Activated T-helper 1 cell treated with Interleukin-2 at 50 U/mL for 16 hours (primary cell): ENCODE measurements at places on chromosomes 2 and 18.
A peak's percentile ranks its signal among the peaks of the same experiment; 100 is the strongest.

DNA sequence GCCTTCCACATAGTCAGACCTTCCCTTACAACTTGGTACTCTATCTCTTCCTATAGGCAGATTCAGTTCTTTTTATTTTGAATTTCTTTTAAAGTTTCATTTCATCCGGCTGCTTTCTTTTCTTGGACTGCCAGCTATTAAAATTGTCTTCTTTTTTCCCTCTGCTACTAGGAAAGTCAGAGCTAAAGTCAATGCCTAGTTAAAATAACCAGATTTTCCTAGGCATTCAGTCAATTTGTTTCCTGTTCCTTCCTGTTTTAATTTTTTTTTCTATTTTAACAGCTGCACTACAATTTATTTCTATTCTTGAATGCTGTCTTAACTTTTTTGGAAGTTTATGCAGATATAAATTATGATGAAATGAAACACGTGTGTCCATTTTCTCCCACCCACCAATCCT, 84.8 kb downstream of the EVA1A start:
- no peak for DNase-seq

DNA sequence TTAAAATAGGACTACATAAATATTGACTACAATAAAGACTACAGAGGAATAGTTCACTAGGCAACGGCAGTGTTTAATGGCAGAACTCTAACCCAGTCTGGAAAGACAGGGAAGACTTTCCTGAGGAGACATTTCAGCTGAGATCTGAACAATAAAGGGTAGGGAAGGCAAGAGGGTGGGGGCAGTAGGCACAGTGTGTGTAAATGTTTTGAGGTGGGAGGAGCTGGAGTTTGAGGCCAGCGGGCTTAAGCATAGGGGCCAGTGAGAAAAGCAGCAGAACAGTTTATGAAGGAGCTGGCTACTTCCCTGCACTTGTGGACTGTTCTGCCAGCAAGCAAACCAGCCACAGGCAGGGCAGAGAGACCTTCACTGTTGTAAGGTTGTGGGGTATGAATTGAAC, 76.6 kb upstream of the UGP2 start:
- no peak for DNase-seq

DNA sequence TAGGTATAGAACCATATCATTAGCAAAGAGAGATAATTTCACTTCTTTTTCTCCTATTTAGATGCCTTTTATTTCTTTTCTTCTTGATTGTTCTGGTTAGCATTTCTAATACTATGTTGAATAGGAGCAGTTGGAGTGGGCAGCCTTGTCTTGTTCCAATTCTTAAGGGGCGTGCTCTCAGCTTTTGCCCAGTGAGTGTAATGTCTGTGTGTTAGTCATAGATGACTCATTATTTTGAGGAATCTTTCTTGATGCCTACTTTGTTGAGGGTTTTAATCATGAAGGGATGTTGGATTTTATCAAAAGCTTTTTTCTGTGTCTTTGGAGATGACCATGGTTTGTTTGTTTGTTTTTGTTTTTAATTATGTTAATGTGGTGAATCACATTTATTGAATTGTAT, 1453.1 kb upstream of the SLC39A10 start:
- no peak for DNase-seq

DNA sequence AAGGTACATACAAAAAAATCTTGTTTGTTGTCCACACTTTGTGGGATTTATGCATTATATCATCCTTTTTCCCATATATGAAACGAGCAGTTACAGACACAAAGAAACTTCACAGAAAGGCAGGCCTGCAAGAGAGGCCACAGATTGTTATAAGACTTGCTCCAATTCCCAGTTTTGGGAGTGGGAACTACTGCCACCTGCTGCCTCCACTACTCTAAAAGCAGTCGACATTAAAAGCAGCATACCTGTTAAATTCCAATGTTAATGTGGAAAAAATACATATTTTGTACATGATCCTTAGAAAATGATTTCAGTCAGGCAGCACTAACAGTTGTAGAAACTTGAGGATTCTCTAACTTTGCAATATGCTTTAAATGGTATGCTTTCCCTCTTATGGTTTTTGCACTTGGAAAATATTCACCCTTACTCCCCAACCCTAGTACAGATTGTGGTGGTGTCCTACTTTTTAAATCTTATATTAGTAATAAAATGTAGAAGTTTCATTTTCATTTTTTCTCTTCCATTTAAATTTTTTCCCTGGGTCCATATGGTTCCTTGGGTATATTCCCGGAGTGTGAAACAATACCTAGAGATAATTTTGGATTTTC, 37.9 kb downstream of the SLC38A11 start:
- DNase-seq, result no peak

DNA sequence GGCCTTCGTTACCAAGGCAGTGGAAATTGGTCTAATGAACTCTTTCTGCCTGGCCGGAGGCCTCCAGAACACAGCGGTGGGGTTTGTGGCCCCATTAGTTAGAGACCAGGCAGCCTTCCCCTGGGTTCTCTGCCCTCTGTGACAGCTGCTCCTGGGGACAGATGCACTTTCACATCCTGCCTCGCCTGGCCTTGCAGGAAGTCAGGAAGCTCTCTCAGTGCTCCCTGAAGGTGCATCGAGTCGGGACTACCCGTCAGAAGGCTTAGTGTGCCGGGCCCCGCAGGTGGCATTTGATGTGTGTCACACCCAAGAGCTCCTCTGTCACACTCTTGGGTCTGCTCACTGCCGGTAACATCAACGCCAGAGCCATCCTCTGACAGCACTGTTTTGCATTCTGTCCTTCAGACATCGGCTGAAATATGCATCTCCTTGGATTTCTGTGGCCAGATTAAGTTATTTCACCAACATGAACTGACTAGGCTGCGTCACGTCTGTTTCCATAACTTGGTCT, 158.3 kb downstream of the LDLRAD4 start:
- peak; percentile 62 for DNase-seq

GRCh38 chr2:27798948-27799645, 27.6 kb downstream of the MRPL33 start:
- DNase-seq, result no peak

DNA sequence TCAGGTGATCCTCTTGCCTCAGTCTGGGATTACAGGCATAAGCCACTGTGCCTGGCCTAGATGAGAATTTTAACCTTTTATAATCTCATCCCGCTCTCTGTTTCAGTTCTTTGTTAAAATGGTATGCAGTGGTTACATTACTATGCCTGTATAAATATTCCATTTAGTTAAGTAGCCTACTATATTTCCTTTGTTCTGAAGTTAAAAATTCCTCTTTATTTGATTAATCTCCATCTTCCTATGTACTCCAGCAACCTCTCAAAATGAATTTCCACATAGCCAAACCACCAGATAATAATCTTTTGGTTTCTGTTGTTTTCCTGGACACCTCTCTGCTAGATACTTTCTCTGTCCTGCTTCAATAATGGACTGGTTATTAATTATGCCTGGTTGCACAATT, 15.8 kb downstream of the RAB10 start:
- DNase-seq, result no peak

- DNase-seq, result no peak
Measured at GRCh38 chr2:71830497-71831192, 317.0 kb downstream of the CYP26B1 start.

GRCh38 chr2:126796931-126797621, 101.6 kb upstream of the TEX51 start:
- DNase-seq, result no peak

DNA sequence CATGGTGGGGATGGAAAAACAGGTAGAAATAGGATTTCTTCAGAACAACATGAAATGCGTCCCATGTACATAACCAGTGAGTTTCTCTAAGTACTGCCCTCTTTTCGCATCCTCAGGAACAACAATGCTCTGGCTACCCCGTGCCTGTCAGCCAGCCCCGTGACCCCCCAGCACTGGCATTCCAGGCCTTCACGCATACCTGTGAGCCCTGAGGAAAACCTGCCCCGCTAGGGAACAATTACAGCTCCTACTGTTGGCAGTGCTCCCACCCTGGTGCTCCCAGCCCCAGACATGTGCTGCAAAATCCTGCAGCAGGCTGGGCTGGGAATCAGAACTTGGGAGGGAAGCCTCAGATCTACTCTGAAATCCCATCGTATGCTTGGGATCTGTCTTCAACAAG, 9.1 kb downstream of the SMAD7 start:
- no peak for DNase-seq

DNA sequence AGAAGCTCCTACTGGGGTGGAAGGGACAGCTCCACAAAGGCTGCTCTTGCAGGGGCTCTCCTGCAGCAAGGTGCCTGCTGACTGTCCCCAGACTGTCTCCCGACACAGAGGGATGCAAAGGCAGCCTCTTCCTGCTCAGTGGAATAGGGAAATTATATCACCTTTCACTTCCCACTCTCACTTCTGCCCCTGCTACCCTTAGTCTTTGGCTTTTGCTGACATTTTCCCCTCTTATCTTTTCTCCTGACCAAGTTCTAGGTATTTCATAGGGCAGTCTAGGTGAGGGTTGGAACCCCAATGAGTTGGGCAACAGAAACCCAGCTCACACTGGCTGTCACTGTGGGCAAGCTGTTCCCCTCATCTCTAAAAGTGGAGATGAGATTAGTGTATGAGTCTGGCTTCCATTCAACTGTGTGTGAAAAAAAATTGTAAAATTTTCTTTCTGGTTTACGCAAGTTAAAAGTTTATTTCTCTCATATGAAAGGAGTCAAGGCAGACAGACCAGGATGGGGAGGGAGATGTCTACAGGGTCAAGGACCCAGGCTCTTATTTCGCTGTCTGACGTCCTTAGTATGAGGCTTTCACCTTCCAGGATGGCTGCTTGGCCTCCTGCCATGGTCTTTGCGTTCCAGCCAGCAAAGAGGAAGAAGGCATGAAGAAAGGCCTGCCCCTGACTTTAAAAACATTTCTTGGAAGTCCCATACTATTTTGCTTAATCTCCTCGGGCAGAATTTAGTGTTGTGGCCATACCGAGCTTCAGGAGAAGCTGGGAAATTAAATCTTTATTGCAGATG, 7.5 kb upstream of the MOCOS start:
- no peak for DNase-seq

DNA sequence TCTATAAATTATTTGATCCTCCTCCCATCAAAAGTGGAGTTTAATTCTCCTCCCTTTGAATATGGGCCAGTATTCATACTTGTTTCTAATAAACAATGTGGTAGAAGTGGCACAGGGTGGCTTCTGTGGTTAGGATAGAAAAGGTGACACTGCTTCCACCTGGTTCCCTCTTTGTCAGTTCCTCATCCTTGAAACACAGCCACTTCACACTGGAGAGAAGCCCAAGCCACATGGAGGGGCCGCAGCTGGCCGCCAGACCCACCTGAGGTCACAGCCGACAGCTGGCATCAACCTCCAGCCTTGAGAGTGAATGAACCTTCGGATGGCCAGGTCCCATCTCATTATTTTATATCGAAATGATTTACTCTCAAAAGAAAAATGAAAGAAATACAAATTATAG, 27.5 kb upstream of the SLC66A3 start:
- DNase-seq, result no peak

DNA sequence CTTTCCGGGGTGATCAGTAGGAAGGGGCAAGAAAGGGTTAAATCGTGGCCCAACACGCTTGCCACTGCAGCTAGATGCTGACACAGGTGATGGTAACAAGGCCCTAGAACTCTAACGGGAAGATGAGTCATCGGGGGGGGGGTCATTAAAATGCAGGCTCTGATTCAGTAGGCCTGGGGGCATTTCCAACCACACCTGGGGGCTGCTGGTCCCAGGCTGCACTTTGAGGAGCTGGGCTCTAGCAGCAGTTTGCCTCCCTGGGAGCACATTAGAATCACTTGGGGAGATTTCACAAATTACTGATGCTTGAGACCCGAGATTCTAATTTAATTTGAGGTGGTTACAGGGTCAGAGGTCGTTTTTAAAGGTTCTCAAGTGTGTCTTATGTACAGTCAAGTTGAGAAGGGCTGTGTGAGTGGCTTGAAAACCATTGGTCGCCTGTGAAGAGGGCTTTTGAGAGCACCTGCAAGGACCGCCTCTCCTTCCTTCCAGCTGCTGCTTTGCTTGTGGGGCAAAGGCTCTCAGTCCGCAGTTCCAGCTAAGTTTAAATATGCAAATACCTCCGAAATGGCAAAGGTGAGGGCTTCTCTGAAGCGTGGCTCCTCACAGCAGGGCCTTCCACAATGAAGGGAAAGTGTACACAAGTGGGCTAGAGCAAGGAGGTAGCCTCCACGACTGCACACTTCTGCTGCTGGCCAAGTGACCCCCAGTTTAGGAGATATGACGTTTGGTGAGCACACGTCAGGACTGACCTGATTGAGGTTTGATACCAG, 128.0 kb upstream of the MSH6 start:
- DNase-seq, result no peak

DNA sequence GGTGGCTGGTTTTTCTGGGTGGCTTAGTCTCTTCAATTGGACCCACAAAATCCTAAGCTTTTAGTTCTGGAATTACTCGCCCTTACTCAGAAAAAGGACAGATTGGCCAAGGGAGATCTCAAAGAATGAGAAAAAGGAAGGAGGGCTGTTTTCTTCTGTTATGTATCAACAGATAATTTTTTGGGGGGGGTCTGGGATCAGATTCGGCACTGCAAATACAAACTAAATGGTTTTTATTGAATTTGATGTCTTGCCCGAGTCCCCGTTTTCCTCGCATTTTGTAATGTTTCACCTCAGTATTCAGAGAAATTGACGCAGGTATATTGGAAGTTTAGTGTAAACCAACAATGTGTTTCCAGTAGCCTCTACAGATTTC, 762 bp downstream of the YIPF4 start:
- DNase-seq, result no peak

DNA sequence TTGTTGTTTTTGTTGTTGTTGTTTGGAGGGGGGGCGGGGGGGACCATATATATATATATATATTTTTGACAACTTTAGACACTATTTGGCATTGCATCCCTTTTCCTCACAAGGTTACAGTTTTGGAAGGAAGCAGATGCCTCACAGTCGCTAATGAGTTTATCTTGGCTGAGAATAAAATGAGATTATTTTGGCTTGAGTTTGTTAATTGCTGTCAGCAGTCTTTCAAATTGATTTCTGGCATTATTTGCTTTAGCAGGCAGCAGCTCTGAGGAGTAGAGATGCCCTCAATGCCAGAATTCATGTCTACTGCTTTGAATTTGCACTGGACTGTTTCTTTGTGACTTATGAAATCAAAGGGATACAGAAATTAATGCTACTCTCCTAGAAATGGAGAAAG, 595.2 kb upstream of the HNMT start:
- DNase-seq, result no peak

DNA sequence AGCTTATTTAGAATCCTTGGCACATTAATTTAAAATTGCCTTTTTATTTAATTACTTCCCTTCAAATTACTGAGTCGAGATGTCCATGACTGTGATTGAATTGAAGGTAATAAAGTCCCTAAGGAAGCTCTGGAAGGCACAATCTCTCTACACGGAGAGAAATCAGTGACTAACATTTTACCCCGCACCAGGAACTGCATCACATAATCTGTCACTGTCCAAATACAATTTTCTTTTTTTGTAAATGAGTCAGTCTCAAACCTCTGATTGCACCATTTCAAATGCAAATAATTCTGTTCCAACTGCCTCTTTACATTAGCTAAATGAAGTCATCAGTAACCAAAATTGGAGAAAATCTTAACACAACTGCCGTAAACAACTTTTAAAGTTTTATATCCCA, 311.9 kb downstream of the CCDC178 start:
- DNase-seq, result no peak
